ENCODE measurements at places on chromosomes 1 and 21.
A peak's percentile ranks its signal among the peaks of the same experiment; 100 is the strongest.

DNA sequence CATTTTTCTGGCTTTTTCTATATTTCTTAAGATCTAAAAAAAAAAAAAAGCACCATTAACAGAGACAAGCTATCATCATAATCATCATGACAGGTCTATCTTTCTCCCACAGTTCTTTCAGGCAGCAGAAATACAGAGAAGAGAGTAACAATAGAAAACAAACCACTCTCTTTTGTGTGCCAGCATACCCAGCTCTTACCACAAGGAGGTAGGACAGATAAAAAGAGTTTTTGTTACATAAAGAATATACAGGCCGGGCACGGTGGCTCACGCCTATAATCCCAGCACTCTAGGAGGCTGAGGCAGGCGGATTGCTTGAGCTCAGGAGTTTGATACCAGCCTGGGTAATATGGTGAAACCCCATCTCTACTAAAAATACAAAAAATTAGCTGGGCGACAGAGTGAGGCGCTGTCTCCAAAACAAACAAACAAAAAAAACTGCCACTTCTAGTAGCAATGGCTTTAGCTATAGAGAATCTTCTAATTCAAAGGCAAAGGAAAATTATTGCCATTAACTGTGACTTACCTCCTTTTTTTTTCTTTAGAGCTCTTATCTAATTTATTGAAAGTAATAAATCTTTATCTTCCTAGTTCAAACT, 39.7 kb downstream of the ANKRD13C start:
- no peak for DNase-seq

DNA sequence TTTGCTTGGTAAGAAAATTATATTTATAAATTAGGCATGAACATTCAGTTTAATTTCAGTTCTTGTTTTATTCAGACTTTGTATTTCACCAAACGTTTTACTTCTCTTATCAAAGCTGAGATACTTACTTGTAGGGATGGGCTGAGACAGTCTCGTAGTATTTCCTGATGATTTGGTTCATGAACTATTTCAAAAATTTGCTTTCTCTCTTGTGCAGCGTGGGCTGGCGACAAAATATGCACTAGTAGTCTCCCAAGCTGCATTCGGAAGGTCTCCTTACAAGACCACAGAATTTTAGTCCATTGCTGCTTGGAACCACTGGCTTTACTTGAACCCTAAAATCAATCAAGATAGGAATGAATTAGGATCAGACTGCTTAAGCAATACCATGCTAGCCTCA, 91.7 kb upstream of the GNG4 start:
- DNase-seq, result peak; percentile 69

GRCh38 chr1:165857046-165857801, 29.8 kb downstream of the UCK2 start:
- DNase-seq, result no peak

GRCh38 chr1:230877146-230877923, 9.0 kb upstream of the C1orf198 start:
- peak; percentile 85 for DNase-seq

- no peak for DNase-seq
These were observed 252.4 kb downstream of the FGGY start for GRCh38 chr1:59549066-59549837.

DNA sequence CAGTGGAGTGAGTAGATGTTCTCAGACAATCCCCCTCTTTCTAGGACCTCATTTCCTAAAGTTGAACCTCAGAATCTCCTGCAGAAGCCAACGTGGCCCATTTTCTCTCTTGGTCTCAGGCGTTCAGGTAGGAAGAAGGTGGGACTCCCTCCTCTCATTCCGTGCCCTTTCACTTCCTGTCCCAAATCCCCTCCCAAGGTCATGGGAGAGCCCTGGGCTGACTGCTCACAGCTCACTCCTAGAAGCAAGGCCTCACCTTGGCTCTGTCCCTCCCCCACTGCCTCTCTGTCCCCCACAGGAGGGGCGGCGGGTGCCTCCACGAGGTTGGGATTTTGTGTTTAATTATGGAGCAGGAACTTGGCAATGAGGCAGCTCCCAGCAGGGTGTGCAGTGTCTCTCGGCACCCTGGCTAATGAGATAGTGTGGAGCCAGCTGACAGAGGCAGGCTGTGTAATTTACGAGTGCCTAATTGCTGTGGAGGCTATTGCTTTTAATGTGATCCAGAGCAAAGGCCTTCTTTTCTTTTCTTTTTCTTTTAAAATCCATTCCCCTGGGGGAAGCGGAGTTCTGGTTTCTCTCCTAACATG, 9.1 kb upstream of the CDK18 start:
- DNase-seq, result no peak

DNA sequence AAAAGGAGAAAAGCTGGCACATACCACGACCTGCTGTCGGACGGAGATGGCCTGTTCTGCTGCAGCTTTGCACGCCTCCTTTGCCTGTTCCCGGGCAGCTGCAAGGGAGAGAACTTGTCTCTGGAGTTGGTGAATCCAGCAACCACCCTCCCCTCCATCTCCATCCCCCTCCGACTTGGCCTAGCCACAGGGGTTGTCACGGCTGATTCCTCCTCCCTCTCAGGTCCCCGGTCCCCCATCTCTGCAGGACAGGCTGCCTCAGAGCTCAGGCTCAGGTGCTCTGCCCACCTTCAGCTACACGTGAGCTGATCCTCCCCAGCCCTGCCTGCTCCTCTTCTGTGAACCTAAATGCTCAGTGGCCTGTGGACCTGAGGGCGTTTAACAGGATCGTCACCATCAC, 11.1 kb upstream of the SRM start:
- no peak for DNase-seq

DNA sequence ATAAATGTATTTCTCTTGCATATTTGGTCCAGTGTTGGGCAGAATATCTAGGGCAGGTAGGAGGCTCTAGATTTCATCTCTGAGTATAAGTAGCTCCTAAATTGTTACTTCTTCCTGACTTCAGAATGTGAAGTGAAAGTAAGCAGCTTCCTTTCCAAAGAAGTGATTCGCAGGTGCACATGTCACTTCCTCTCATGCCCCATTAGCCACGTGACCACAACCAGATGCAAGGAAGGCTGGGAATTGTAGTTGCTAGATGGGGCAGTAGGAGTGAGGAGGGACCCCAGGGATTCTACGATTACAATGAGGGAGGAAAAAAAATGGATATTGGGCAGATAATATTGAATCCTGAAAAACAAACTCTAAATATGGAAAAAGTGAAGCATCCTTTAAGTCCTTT, 113.2 kb upstream of the CYYR1 start:
- peak; percentile 10 for DNase-seq

DNA sequence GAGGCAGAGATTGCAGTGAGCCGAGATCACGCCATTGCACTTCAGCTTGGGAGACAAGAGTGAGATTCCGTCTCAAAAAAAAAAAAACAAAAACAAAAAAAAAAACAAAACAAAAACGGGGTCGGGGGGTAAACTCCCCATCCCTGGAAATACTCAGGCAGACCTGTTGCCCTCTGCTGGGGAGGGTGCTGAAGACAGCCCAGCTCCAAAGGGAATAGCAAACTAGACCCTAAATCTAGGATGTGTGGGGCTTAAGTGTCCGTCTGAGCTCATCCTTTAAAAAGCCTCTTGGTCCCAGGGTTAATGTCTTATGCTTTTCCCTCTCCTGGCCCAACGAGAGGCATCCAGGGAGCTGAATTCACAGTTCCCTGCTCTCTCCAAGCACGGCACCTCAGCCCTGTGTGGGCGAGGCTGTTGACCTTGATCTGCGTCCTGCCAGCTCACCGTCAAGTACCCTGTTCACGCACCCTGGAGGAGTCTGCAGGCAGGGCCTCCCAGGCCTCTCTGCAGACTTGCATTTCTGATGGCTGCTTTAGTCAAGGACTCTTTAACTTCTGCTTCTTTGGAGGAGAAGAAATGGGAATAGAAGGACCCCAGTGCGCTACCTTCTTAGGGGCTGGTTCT, 22.3 kb downstream of the KCND3 start:
- no peak for DNase-seq

DNA sequence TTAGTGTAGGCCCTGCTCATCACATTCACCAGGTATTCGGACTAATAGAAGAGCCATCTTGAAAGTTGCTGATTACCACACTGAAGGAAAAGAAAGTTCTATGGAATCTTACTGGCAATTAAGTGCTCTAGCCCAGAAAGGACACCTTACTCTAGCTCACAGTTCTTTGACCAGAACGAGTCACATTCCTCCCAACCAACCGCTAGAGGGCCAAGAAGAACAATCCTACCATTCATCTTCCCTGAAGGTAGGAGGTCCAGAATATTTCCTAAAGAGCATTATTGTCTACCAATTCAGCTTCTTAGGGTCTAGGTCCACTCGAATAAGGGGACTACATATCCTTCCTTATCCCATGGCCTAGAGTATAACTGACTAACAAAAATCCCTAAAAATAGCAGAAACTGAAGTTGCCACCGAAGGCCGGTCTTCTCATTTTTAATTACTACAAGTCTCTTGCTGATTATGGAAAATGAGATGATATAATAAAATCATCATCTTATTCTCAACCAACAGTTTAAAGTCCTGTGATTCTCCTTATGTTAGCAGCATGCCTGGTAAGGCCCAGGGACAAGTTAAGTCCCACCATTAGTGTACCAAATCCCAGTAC, 2.7 kb upstream of the FMO1 start:
- peak; percentile 70 for DNase-seq

- DNase-seq, result no peak
These were observed 7.0 kb downstream of the GPA33 start for GRCh38 chr1:167083066-167083665.

- DNase-seq, result no peak
These were observed 68.0 kb downstream of the DISC1 start for GRCh38 chr1:231694465-231695077.

- no peak for DNase-seq
These were observed 49.1 kb upstream of the CPLANE2 start for GRCh38 chr1:16286122-16286521.

- no peak for DNase-seq
These were observed 250.2 kb downstream of the KIF26B start for GRCh38 chr1:245404952-245405351.

DNA sequence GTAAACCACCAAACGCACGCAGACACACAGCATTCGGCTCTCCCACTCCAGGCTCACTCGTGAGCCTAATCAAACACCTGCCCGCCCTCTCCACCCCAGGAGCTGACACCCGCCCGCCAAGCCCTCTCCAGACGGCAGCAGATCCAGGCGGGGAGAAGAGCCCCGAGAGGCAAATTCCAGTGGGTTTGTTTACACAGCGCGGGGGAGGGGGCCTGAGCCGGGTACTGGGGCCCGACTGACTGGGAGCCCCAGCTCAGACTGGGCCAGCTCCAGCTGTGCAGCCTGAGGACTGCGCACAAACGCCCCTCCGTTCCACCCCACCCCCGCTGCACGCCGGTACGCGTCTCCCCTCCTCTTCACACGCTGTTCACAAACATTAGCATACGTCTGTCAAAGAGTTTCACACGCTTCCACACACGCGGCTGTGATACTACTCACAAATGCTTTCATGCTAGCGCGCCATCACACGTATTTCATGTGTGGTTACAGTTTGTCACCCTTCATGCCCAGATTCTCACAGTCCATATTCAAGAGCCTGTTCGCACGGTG, 1.0 kb upstream of the EFNA1 start:
- no peak for DNase-seq

- DNase-seq, result peak; percentile 18
These were observed 174.9 kb downstream of the DPYD start for GRCh38 chr1:97745912-97746311.

DNA sequence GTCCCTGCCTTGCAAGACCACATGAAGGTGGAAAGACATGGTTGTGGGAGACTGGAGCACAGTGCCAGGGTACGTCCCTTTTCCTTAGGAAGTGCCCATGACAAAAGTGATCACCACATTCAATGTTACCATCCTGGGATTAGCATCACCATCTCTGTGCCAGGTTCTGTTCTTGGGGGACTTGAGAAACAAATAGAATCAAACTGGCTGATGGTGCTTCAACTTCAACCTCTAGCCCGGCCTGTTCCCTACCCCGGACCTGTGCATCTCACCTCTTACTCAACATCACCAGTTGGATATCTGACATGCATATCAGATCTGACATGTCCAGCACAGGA, 153.3 kb downstream of the GRIK3 start:
- DNase-seq, result no peak

- no peak for DNase-seq
These were observed 3.1 kb upstream of the CD1A start for GRCh38 chr1:158251163-158251562.

DNA sequence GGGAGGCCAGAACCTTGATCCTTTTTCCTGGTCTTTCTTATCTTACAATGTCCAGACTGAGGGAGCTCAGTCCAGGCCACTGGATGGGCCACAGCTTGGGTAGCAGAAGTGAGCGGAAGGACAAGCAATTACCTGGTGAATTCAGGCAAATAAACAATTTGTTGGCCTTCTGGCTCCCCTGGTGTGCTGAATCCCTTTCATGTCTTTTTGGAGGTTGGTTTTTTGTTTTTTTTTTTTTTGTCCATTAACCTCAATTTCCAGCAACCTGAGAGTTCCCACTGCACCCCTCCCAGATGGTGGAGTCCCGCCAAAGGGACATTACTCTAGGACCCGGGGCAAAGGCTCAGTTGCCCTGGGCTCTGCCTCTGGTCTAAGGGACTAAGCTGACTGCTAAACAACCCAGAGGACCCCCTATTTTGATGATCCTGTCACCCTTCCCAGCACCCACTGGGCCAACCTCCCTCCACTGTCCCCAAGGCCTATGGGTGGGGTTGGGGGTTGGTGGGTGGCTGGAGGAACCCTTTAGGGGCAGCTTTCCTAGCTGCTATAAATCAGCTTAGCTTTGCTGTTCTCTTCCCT, 85.5 kb downstream of the KCND3 start:
- DNase-seq, result no peak

DNA sequence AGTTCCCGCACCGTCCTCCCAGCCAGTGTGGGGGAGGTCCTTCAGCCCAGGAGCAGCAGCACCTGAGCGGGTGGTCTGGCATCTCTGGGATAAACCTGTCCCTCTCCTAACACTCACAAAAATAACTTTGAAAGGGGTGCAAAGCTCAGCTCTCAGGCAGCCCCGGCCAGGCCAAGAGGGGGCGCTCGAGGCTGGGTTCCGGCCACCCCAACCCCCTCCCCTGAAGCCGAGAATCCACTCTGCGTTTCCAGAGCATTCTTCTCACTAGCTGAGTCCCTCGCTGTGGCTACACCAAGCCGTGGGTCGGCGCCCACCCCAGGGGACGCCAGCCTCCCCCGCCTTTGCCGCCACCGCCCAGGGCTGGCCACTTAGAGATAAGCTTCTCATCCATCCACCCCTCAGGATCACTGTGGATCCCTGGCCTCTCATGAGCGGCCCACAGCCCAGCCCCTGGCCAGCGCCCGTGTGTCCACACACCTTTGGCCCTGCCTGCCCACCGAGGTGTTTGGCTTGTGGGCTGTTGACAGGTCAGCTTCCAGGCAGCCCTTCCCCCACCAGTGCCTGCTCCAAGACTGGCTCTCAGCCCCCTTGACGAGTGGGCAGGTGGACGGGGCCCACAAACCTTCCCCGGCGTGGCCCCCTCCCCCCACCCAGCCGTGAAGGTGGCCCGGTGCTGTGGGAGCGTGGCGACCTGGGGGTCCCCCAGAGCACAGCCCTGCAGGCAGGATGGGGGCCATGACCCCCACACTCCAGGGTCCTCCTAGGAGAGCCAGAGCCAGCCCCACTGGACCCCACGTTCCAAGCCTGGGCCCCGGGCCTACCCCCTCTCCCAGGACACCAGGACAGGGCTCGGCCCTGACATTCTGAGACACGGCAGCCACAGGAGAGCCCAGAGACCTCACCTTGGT, 1.9 kb downstream of the FTCD start:
- peak; percentile 92 for DNase-seq

All from AG20443 (cell line).